ENCODE measurements at places on chromosomes 7 and 10.

DNA sequence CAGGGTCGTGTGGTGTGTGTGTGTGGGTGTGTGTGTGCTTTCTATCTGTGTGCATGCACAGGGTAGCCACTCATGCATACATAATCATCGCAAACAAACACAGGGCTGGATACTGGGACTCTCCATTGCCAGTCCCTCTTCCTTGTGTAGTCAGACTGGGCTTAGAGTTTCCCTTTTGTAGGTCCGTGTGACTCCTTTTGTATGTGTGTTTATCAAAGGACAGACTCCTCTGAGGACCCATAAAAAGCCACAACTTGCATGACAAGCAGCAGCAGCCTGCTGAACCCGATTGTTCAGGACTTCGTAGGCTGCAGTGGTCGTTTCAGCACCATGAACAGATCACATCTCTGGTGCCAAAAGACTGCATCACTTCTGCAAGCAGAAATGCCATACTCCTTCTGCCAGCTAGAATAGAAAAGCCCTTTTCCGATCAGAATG, 895 bp downstream of the VSTM2A start:
- DNase-seq = no peak

- DNase-seq = no peak
These were observed 5.3 kb downstream of the CLDN15 start for GRCh38 chr7:101232141-101232850.

DNA sequence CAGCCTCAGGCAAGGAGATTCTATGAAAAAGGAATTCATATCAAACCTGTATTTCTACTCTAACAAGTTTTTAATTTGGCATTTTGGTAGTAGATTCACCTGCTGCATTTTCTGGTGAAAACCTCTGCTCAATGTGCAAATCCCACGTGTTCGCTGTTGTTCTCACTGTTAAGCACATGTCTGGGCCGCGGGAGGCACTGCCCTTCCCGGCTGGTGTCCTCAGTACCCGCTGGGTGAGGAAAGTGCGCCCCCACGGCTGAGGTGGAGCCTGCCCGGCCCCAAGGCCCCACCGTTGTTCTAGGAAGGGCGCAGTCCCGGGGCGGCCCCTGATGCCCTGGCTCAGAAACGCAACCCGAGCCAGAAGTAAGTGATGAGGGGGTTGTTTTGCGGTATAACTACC, 193.4 kb upstream of the VWC2 start:
- DNase-seq = no peak

GRCh38 chr7:138750901-138751464, 46.8 kb upstream of the TMEM213 start:
- no peak for DNase-seq

GRCh38 chr10:48777110-48777509, 92.4 kb downstream of the WDFY4 start:
- DNase-seq = no peak

GRCh38 chr7:36182854-36183604, 30.0 kb downstream of the EEPD1 start:
- DNase-seq = no peak

DNA sequence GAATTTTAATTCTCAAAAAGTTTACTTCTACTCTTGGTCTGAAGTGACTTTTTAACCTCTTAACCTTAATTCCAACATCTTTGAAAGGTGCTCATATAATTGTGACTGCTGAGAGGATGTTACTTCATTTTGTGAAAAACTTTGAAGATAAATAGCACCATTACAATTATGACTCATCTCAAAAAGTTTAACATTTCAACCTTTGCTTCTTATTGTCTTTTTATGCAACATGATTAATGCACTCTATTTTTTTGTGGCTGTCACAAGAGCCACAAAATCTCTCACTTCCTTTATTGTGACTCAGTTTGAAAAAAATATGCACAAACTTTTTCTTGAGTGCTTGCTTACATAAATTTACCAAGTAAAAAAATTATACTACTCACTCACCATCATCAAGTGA, 383.1 kb downstream of the LRRTM3 start:
- no peak for DNase-seq

GRCh38 chr7:69682518-69682917, 84.2 kb downstream of the AUTS2 start:
- DNase-seq = no peak

GRCh38 chr10:1086787-1087186, 30.6 kb downstream of the WDR37 start:
- DNase-seq = no peak

DNA sequence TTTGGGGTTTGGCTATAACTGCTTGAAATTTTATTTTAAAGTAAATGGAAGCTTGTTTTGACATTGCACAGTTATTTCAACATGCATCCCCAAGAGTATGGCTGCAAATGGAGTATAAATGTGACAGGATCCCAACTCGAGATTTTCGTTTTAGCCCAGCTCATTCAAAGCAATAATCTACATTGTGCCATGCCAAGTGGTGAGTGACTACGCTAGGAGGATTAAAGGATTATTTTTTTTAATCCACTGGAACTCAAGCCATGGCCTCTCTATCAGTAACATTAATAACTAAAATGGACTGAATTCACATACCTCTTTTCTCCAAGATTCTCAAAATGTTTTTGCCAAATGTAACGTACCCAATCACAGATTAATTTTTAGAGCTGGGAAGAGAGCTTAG, 60.6 kb upstream of the AUTS2 start:
- no peak for DNase-seq

GRCh38 chr10:131925011-131925649, 24.3 kb downstream of the PPP2R2D start:
- DNase-seq = no peak

DNA sequence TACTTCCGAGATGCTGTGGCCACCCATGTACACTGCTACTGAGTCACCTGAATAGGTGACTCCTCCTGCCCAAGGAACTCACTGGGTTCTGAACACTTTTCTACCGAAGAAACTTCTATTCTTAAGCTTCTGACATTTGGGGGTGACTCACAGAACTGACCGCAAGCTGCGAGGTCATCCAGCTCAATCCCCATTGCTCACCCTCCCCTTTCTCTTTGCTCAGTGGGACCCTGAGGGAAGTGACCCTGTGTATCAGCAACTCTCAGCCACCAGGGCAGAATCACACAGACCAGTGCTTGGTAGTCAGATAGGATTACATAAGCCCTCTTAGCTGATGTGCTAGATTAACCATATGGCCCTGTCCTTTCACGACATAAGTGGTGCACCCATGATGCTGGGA, 46.3 kb downstream of the INSYN2A start:
- no peak for DNase-seq

- DNase-seq = no peak
These were observed 85.0 kb downstream of the LRRN3 start for GRCh38 chr7:111175908-111176441.

GRCh38 chr10:28248092-28248491, 54.8 kb downstream of the MPP7 start:
- DNase-seq = no peak

- no peak for DNase-seq
These were observed 1.4 kb upstream of the TRIM8 start for GRCh38 chr10:102642736-102643335.

DNA sequence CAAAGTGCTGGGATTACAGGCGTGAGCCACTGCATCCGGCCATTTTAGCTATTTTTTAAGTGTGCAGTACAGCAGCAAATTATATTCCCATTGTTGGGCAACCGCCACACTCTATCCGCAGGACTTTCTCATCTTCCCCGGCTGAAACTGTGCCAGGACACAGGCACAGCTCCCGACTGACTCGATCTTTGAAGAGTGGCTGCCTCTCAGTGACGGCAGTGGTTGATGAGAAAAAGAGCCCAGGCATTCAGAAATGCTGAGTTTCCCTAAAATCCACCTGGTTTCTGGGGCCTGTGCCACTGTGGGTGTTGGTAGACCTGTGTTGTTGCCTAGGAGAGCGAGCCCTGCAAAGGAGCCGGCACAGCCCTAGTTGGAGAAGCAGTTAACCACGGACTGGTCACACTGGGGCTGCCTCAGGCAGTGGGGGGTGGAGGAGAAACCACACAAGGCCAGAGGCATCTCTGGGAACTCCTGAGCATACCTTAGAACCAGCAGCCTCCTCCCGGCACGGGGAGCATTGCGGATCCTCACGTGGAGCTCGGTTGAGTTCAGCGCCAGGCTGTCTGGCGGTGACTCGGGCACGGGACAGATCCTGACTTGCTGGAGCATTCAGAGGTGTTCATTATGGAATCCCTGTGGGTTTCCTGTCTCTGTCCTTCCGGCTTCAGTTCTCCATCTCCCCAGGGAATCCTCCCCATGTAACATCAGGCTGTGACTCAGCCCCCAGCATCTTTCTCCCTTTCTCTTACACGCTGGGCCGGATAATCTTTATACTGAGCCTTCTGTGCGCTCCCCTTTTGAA, 16.2 kb downstream of the PFKFB3 start:
- DNase-seq = no peak

DNA sequence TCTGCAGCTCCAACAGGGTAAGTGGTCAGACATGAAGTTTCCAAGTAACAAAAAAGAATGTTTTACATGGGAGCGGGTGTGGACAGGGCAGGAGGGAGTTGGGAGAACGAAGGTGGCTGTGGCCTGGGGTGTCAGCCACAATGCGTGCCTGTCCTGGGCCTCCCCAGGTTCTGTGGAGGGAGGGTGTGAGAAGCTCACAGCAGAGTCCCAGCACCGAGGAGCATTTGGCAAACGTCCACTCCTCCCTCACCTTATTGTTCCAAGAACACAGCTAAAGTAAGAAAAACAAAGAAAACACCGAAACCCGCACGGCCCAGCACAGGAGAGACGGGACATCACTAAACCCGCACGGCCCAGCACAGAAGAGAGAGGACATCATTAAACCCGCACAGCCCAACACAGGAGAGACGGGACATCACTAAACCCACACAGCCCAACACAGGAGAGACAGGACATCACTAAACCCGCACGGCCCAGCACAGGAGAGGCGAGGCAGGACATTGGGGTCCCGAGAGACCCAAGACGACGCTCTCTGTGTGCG, 226.4 kb downstream of the MAD1L1 start:
- no peak for DNase-seq

DNA sequence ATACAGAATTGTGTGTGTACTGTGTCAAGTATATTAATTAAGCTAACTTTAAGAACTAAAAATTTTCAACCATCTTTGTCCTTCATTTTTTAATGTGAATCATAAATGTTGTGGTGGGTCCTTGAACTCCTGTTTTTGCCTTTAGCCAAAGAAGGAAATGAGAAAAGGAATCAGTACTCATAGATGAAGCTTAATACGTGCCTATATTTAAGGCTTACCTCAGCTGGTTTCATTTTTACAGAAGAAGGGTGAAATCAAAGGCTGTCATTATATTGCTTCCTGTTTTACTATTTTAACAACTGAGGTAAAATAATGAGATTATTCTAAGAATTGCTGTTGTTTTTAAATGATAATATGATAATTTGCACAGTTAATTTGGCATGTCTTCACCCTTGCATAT, 6.3 kb upstream of the SNX13 start:
- DNase-seq = no peak

DNA sequence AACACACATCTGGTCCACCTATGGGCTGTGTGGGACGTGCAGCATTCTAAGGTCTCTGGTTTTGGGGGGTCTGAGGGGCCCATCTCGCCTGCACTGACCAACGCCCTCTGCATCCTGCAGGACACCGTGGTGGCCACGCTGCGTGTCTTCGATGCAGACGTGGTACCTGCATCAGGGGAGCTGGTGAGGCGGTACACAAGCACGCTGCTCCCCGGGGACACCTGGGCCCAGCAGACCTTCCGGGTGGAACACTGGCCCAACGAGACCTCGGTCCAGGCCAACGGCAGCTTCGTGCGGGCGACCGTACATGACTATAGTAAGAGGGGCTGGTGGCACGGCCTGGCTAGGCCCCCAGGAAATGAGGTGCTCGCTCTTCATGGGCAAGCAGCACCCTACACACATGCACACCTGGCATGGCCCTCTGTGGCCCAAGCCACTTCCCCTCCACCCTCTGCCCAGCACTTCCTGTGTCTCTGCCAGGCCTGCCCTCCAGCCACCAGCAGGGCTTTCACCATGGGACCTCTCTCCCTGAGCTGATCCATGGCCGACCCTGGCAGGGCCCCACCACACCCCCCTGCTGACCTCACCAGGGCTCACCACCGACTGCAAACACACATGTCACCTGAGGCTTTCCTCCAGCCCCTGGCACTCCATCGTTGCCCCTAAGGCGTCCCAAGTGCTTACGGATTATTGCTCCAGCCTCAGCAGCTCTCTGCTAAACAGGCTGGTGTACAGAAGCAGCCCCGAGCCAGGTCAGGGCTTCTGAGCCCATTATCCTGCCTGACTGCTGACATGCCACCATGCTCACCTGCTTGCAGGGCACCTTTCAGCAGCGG, 29.6 kb downstream of the RET start:
- DNase-seq = no peak

GRCh38 chr10:127585519-127586023, 36.5 kb downstream of the NPS start:
- no peak for DNase-seq

GRCh38 chr7:99312316-99313203, 13.1 kb upstream of the ARPC1A start:
- DNase-seq = no peak

- DNase-seq = no peak
These were observed 81.6 kb upstream of the DNAJB6 start for GRCh38 chr7:157255201-157255606.

- DNase-seq = no peak
These were observed 22.7 kb downstream of the CCNY start for GRCh38 chr10:35359056-35359455.

- DNase-seq = no peak
These were observed 80.9 kb upstream of the TFEC start for GRCh38 chr7:116111475-116111874.

DNA sequence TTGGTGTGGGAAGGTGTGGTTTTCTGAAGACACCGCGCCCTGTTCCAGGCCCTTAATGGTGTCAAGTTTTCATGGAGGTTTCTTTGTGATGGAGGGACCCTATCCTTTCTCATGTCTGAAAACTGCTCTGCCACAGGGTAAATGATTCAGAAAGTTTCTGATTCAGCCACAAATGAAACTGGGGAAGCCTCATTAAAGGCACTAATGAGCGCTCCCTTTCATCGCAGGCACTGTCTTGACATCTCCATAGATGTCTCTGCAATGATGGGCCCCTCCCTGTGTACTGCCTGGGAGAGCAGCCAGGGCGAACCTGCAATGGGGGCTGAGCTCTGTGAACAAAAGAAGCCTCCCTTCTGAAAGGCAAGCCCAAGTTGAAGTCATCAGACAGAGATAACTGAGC, 355.3 kb downstream of the PRPF18 start:
- no peak for DNase-seq

DNA sequence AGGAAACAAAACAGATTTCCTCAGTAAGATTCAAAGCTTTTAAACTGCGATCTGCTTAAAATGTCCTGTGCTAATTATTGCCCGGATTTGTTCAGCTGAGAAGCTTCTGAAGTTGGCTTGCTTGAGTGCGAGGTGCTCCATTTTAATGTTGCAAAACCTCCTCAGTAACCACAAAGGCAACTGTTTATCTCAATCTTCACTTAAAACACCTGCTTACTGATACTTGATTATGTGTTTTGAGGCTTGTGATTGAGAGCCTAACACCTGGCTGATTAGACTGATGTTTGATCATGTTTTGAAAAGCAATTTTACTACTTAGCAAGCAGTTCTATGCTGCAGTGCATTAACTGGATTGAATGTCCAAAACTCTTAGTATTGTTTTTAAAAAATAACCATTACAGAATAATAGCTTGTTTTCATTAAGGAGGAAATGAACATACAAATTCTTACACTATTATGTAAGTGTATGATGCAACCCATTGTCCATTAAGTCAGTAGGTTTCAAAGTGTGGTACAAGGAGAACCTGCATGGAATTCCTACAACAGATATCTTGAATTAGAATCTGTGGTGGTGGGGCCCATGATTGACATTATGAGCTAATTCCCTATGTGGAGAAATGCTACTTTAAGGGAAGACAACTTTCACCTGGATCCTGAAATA, 96.9 kb upstream of the FAM180A start:
- no peak for DNase-seq

GRCh38 chr7:2637505-2638223, 5.9 kb downstream of the TTYH3 start:
- no peak for DNase-seq

All from SIG-M5 (cell line).